Aorta (tissue), 5 donors: ENCODE measurements at places on chromosomes 11 and 22. TPM values are rescaled to one million over a fixed set of nuclear protein-coding genes. Genes with fewer than 3 reads are reported as not detected.
A peak's percentile ranks its signal among the peaks of the same experiment; 100 is the strongest.

The DEPDC5 gene
- 27.1 TPM for total RNA-seq

The FREY1 gene
- 0.87 TPM for total RNA-seq

DNA sequence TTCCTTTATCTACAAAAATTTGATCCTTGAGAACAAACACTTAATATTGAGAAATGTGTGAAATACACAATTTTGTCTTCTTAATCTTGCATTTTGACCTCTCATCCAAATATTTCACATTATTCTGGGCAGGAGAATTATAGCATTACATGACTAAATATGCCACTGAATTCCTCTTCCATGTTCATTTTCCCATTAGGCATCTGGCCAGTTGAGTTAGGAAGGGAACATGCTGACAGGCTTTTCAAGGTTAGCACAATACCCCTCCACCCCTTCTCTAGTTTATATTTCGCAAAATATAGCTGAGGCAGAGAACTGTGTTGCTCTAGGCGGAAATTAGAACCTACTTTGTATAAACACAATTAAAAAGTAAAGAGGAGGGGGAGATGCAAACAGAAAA, 271.7 kb upstream of the ZC3H12C start:
- no peak for DNase-seq

GRCh38 chr11:122167100-122167499, 51.1 kb upstream of the BLID start:
- DNase-seq: no peak

DNA sequence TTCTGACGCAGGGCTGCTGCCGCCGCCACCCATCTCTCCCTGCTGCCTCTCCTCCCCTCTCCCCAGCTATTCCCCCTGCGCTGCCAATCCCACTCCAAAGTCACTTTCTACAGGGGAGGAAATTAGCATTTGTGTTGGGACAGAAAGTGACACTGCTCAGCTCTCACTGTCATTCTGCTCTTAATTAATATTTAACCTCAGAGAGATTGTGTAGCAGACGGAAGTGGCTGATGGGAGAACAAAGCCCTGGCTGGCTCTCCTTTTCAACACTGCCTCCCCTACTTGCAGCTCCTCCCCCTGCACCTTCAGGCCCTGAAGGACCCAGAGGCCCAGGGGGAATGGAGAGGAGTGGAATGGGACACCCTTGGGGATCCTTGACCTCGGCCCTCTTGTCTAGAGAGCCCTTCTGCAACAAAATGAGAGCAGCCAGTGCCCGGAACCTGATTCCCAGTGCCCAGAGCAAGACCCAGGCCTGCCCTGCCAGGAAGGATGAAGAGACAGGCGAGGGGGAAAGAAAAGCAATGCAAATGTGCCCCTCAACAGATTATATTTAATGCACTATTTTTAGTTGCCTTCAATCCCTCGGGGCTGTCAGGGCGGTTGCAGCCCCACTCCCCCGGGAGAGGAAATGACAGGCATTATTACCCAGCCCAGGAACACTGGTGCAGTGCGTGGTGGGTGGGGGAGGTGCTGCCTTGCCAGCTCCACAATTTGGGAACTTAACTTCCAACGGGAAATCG, 14.6 kb upstream of the NRGN start:
- DNase-seq: peak; percentile 84
